ENCODE measurements at places on chromosomes 6 and 20. TPM values are rescaled to one million over a fixed set of nuclear protein-coding genes. Genes with fewer than 3 reads are reported as not detected.

TRIM31 gene
- not detected for total RNA-seq

ECT2L gene
- total RNA-seq: not detected

PAX1 gene
- total RNA-seq: not detected

TREML2 gene
- total RNA-seq: not detected

MAPK13 gene
- total RNA-seq: 1.7 TPM

Data from cardiac muscle cell (in vitro differentiated cells and primary cell).